ENCODE measurements at places on chromosomes 6 and 20.

DNA sequence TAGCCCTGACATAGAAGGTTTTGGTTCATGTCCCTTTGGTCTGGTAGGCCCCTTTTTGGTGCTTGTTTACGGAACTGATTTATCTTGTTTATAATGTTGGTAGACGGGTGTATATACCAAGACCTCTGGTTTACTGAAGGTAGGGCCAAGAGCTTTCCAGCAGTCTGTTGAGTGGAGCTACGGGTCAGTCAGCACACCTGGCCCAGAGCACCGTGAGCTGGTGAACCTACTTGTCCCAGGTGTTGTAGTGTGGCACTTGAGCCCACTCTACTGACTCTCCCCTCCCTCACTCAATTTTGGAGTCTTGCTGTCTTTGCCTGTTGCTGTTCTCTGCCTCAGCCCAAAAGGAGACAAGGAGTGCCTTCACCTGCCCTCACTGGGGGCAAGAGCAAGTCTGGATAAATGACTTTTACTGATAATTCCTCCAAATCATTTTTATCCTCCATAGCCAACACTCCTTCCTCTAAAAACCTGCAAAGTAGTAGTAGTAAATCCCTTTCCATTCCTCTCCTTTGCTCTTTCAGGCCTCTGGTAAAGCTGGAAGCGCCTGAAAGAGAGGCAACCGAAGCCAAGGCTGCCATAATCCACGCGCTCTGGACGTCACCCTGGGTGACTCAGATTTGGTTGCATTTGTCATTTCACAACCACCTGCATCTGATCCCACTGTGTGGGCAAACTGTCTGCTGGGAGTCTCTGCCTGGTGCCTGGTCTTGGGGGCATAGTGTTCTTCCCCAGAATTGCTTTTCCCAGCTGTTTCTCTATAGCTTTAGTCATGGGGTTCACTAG is 22.2 kb downstream of the RREB1 start:
- no peak for DNase-seq

GRCh38 chr20:49712996-49713752 is 504 bp downstream of the B4GALT5 start:
- no peak for DNase-seq

DNA sequence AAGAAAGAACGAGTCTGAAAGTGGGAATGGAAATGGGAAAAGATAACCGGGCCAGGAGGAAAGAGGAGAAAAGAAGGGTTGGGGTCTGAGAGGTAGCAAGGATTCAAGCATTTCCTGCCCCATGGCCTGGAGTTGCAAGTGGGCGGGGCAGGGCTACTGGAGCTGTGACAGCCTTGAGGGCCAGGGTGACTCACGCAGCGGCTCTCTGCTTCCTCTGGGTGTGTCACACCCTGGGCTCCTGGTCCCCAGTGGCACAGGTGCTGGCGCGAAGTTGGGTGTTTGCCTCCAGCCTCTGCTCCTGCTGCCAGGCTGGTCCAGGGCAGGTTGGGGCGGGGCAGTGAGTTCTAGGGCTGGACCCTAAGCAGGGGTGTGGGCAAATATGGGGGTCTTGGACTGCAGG is 3.3 kb upstream of the ULBP3 start:
- DNase-seq, result no peak

DNA sequence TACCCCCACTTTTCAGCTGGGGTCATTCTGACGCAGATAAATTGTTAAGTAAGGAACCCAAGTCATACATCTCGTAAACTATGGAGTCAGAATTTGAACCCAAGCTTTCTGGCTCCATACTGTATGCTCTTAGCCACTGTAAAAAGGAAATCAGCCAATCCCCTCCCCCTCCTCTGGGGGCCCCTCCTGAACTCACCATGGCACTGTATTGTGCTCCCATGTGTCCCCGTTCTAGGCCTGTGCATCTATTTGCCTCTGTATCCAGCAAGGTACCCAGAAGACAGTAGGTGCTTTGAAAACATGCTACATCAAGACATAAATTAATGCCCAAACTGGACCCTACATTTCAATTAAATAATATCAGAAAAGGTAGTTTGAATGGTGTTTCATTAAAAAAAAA is 98.5 kb downstream of the PREP start:
- DNase-seq, result no peak

DNA sequence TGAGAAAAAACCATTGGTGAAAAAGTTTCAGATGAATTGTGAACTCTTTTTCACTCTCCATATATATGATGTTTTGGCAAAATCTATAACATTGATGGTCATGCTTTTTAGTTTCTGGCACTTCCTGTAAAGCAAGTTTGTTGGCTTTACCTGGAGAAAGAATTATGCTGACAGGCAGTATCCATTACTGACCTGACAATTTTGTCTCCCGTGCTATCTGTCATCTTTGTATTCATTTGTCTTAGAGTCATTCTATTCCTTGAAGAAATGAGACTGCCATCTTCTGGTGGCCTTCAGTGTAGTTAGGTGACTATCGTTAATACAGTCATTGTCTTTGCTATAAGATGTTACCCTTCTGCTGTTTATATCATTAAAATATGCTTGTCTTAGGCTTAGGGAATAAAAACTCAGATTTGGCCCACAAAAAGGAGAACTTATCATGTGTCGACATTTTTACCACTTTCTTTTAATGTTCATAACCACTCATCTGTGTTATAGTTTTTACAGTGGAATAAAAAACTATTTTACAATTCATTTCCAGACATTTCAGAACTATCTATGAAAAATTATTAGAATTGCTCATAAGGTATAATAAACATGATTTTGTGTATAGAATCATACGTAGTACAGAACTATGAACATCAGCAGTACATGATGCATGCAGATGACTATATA is 707.0 kb downstream of the EPM2A start:
- no peak for DNase-seq
